ENCODE measurements at places on chromosomes 3 and 15.

DNA sequence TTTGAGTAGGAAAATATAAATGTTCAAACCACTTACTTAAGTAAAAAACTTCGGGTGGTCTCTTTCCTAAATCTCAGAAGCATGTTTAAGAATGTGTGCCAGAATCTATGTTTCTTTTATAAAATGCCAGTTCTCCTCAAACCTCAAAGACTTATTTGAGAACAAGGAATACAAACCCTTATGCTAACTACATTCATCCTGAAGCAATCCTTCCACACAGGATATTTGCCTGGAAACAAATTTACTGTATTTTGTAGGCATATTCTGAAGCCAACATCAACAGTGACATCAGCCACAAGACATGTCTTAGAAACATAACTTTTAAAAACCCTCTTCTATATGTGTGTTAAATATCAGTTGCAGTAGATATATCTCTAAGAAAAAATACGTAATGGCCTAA lies 1077.0 kb downstream of the ROBO1 start:
- no peak for DNase-seq

DNA sequence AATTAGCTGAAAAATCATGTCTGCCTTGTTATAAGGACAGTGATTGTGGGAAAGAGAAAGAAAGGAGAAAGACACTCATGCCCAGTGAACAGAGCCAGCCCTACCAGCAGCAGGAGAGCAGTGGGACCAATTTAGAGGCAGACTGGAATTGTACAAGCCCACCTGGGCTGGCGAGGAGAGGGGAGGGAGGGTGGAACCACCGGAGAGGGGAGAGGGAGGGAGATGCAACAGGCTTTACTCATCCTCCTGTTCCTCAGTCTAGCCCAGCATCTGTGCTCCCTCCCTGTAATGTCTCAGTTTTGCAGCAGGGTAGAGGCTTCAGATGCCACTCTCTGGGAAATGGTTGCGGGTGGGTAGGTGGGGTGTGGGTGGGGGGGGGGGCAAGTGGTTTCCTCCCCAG lies 54.7 kb downstream of the RAB11A start:
- DNase-seq, result no peak

- DNase-seq, result no peak
These were observed 7.0 kb upstream of the RFT1 start for GRCh38 chr3:53137221-53137620.

DNA sequence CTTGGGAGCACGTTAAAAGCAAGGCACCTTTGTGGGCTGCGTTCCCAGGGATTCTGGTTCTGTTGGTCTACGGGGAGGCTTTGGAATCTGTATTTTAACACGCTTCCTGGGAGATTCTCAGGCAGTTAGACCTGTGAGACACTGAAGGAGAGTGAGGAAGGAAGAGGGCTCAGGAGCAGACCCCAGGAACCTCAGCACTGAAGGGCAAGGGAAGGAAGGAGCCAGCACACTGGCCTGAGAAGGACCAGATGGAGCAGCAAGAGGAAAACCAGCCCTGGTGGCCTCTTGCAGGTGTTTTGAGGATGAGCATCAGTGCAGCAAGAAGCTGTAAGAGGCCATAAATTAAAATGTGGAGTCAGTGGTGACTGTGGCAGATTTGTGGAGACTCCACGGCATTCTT lies 146.7 kb downstream of the RPLP1 start:
- DNase-seq, result no peak

Measured in stimulated activated CD8-positive, alpha-beta memory T cell treated with anti-CD3 and anti-CD28 coated beads, Interleukin-2, amount 100 ng/mL, for 1 hour (primary cell).